ENCODE measurements at places on chromosomes 6 and 20.
A peak's percentile ranks its signal among the peaks of the same experiment; 100 is the strongest.

- DNase-seq = no peak
These were observed 9.4 kb upstream of the ARFGEF2 start for GRCh38 chr20:48912065-48912464.

GRCh38 chr20:38085026-38085425 is 51.5 kb downstream of the RPRD1B start:
- DNase-seq = no peak

DNA sequence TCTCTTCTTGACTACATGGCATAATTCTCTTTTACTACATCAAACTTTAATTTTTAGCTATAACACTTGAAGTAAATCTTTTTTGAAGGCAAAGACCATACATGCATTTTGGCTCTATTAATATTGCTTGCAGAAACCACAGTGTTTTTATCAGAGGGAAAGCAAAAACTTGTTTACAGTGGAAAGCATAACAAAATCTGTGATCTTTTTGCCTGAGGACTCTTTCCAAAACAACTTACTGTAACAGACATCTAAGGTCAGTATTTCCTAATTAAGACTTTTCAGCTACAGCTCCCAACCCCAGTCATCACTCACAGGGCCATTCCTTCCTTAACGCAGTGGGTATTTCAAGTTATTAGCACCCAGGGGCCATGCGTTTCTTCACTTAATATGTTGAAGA is 274.7 kb downstream of the CDKAL1 start:
- DNase-seq = no peak

GRCh38 chr20:38460040-38460623 is 12.5 kb upstream of the RALGAPB start:
- DNase-seq = peak; percentile 54

- no peak for DNase-seq
These were observed 73.1 kb downstream of the SH3BGRL2 start for GRCh38 chr6:79704200-79704599.

GRCh38 chr20:3786126-3786484 is 435 bp downstream of the CENPB start:
- peak; percentile 69 for DNase-seq

DNA sequence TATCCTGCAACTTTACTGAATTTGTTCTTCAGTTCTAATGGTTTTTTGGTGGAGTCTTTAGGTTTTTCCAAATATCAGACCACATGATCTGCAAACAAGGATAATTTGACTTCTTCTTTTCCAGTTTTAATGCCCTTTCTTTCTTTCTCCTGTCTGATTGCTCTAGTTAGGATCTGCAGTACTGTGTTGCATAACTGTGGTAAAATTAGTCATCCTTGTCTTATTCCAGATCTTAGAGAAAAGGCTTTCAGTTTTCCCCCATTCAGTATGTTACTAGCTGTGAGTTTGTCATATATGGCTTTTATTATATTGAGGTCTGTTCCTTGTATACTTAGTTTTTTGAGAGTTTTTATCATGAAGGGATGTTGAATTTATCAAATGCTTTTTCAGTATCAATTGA is 4.3 kb downstream of the MICA start:
- peak; percentile 63 for DNase-seq

DNA sequence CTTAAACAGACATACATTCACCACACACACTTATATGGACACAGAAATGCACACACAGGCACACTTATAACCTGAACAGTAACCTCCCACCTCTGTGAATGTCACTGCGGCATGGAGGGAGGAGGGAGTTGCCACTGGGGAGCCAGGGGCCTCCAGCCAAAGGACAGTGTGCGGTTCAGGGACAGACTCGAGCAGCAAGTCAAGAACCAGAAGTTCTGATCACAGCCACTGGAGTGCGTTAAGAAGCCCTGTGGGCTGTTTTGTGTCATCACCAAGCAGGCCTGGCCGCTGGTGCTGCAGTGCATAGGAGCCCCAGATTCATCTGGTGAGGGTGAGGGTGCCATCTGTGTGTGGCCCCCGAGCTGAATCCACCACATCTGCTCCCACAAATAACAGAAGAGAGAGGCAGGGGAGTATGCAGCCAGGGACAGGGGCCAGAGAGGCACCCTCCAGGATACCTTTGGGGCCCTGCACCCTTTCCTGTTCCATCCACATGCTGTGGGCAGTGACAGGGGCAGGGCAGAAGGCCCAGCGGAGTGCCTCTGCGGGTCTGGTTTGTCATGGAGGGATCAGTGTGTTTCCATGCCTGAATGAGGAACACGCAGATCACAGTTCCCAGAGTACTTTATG is 20.3 kb downstream of the SYNDIG1 start:
- no peak for DNase-seq

GRCh38 chr20:7437311-7437710 is 502.9 kb downstream of the HAO1 start:
- no peak for DNase-seq

DNA sequence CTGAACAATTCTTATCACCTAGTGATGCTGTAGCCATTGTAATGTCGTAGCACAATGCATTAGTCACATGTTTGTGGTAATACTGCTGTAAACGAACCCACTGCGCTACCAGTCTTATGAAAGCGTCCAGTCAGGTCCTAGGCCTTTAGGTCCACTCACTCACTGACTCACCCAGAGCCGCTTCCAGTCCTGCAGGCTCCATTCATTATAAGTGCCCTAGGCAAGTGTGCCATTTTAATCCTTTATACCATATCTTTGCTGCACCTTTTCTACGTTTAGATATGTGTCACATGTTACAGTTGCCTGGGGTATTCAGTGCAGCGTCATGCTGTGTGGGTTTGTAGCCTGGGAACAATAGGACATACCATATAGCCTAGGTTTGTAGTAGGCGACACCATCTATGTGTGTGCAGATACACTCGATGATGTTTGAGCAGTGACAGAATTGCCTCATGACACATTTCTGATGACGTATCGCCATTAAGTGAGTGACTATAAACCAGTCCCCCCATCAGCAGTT is 15.4 kb downstream of the IGF2R start:
- peak; percentile 95 for DNase-seq

- DNase-seq = no peak
These were observed 5.5 kb downstream of the ZBP1 start for GRCh38 chr20:57614490-57615444.

DNA sequence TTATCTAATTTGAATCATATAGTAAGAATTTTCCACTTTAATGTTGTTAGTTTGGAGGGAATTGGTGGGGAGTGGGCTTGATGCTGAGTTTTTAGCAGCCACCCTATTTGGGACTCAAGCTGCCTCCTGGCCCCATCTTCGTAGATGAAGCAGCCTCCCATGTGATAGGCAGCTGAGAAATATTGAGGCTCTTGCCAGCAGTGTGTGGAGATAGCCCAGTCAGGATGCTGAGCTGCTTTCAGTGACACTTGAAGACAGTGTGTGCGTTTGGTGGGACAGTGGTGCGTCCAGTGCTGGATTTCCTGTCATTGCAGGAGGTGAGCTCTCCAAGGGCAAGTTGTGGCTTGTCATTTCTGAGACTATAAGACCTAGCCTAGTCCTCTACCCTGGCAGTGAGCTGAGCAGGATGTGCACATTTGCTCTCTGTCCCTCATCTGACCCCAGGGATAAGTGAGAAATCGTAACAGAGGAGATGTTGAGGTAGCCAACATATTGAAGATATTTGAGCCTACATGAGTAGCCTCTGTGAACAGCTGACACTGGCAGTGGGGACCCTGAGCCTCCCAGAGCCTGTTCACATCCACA is 47.9 kb upstream of the RNF8 start:
- DNase-seq = no peak

DNA sequence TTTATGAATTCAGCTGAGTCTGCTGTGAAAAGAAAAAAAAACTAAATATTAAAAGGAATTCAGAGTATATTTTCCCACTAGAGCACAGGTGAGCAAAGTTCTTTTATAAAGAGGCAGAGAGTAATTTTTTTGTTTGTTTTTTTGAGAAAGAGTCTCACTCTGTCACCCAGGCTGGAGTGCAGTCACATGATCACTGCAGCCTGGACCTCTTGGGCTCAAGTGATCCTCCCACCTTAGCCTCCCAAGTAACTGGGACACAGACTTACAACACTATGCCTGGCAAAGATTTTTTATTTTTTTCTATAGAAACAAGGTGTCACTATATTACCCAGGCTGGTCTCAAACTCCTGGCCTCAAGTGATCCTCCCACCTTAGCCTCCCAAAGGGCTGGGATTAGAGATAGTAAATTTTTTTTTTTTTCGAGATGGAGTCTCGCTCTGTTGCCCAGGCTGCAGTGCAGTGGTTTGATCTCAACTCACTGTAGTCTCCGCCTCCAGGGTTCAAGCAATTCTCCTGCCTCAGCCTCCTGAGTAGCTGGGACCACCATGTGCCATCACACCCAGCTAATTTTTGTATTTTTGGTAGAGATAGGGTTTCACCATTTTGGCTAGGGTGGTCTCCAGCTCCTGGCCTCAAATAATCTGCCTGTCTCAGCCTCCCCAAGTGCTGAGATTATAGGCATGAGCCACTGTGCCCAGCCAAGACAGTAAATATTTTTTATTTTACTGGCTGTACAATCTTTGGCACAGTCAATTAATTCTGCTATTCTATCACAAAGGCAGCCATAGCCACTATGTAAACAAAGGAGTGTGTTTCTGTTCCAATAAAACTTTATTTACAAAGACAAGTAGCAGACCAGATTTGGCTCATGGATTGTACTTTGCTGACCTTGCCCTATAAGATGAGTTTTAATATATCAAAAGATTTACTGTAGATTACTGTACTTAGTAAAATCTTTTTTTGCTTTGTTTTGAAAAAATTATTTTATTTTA is 14.5 kb upstream of the B4GALT5 start:
- DNase-seq = no peak

Data from suppressor macrophage (primary cell).